ENCODE measurements at places on chromosomes 3 and 15.

GRCh38 chr3:195697582-195698324 lies 23.0 kb upstream of the MUC20 start:
- H3K36me3 ChIP-seq = peaks cover 41% of the 10 kb centered on the region
- H3K4me3 ChIP-seq = no peak overlapping the region
- H3K27me3 ChIP-seq = no peaks in the 10 kb centered on the region
- H3K4me1 ChIP-seq = peaks cover 15% of the 10 kb centered on the region

DNA sequence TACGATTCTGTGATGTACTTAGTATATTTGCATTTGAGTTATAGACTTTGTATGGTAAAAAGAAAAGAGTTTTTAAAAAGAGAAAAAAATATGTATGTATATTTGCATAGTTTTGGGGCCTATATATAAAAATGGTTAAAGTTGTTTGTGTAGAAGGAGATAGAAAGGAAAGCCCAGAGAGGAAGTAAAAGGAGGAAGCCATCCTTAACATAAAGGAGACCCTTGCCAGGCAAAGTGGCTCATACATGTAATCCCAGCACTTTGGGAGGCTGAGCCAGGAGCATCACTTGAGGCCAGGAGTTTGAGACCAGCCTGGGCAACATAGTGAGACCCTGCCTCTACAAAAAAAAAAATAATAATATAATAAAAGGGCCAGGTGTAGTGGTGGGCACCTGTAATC lies 8.4 kb downstream of the SNAP23 start:
- no peak for DNase-seq
- H3K4me3 ChIP-seq = no peak overlapping the region
- no peak overlapping the region for H3K27ac ChIP-seq
- H3K36me3 ChIP-seq = peaks cover 5% of the 10 kb centered on the region

GRCh38 chr15:92438471-92438870 lies 44.8 kb downstream of the ST8SIA2 start:
- H3K27ac ChIP-seq = no peak overlapping the region
- H3K4me3 ChIP-seq = no peak overlapping the region
- no peaks in the 10 kb centered on the region for H3K36me3 ChIP-seq
- peaks cover 11% of the 10 kb centered on the region for H3K27me3 ChIP-seq

- H3K4me1 ChIP-seq = no peaks in the 10 kb centered on the region
- no peak overlapping the region for H3K4me3 ChIP-seq
- no peaks in the 10 kb centered on the region for H3K27me3 ChIP-seq
- no peak for DNase-seq
- H3K27ac ChIP-seq = no peak overlapping the region
These were observed 87.2 kb downstream of the OPA1 start for GRCh38 chr3:193680220-193680619.

Data from heart right ventricle (tissue), 16 donors.